Fibroblast of skin of abdomen (primary cell): ENCODE measurements at places on chromosomes 1 and 21.

DNA sequence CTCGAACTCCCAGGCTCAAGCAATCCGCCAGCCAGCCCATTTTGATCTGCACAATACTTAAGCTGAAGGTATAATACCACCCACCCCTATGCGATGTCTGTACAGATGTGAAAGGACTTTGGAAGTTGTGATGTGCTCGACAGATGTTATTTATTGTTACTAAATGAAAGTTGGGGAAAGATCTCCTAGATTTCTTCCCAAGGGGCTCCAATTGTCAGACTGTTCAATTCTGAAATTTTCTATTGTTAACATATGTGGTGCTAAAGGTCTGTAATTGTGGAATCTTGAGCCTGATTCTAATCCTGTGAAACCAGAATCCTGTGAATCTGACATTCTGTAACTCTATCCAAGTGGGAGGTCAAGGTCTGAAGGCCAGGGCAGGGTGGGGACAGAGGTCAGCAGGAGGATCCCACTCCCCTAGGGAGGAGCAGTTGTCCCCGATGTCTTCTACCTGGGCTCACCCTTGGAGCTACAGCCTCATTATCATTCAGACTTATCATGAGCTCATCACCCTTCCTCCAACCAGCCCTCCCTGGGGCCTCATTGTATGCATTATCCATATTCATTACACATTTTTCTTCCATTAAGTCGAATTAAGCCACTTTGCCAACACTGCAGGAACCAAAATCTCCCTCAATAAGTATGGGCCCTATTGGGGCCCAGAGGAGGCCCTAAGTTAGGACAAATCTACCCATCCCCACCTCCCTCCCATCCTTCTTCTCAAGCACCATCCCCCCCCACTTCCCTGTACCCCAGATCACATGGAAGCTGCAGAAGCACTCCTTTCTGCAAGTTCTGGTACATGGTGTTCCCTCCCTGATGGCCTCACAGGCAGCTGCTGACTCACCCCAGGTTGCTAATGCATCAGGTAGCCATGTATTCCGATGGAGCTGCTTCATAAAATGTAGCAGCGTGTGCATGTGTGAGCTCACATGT is 32.3 kb downstream of the SHISAL2A start:
- DNase-seq = no peak

DNA sequence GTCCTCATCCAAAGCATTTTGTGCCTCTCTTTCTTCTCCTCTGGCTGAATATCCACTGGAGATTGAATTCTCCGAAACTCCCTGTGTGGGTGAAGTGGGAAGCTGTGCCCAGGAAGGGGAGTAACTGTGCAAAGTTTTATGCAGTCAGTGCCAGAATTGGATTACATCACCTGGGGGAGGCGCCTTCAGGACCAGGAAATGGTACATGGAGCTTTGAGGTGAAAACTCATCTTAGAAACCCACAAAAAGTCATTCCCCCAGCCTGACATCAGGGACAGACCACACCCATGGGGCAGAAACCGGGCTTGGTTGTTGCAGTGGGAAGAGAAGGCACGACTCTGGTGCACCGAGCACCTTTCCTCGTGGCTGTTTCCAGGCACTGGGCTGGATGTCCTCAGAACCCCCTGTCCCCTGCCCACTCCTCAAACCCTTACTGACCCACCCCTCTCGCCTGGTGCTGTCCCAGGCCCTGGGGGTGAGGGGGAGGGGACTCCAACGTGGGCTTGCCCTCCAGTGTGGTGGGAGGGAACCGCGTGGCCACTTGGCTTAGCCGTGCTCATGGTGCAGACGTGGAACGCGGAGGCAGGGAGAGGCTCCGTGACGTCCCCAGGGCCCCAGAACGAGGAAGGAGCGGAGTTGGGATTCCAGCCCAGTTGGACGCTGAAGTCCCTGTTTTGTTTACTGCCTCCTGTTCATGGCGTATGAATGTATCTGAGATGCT is 15.7 kb downstream of the TFF3 start:
- DNase-seq = no peak

DNA sequence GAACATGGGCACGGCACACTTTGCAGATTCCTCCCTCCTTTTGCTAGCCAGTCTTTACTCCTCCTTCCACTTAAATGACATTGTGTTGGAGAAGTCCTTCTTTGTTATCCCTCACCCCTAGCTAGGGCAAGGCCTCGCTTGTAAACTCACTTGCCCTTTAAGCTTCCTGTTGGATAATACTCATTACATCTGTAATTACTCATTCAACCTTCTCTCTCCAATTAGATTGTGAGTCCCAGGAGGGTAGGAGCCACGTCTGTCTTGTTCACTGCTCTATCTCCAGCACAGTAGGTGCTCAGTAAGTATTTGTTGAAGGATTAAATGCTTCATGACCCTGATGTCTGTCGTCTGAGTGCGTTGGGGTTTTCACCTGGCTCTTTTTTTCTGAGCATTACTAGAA is 98.7 kb upstream of the USP24 start:
- DNase-seq = no peak

DNA sequence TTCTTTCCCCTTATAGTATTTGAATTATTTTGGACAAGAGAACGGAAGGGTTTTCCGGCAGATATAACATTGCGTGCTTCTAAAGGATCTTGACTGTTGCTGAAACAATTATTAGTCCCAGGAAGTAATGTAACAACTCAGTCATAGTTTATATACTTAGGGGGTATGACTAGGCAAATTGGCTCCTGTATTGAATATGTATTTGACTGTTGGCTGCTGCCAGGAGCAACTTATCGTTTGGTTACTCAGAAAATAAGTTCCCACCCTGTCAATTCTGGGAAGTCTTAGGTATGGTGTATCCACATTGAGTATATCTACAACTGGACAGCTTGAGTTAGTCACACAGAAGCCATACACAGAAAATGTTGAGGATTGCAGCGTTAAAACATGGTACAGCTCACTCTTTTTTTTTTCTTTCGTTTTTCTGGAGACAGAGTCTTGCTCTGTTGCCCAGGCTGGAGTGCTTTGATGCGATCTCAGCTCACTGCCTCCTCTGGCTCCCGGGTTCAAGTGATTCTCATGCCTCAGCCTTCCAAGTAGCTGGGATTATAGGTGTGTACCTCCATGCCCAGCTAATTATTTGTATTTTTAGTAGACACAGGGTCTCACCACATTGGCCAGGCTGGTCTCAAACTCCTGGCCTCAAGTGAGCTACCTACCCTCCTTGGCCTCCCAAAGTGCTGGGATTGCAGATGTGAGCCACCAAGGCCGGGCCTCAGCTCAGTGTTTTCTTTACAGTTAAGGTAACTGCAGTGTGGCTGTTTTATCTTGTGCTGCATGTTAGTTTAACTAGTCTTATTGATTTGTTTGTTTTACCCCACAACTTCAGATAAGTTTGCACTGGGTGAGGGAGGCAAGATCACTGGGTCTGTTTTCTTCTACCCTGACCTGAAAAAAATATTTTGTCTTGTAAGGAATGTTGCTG is 10.2 kb downstream of the SMAP2 start:
- DNase-seq = peak; percentile 63

- peak; percentile 25 for DNase-seq
Measured at GRCh38 chr21:38597421-38597820, 99.1 kb upstream of the ERG start.

GRCh38 chr1:154802336-154802969 is 67.6 kb downstream of the KCNN3 start:
- no peak for DNase-seq

- DNase-seq = peak; percentile 68
Measured at GRCh38 chr1:215484171-215484939, 82.7 kb upstream of the KCTD3 start.

DNA sequence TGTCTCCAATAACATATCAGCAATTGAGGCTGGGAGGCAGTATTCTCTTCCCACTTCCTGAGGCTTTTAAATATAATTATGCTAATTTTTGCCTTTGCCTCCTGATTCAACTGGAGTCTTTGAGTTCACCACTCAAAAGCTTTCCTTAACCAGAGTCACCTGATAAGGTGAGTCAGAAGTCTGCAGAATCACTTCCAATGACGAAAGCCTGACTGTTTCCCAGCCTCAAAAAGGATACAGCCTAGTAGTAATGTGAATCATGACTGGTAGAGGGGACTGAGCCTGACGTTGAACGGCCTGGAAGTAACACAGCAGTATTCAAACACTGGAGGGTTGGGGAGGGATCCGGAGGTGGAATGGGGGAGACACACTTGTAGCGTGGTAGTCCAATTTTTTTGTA is 10.4 kb upstream of the MRPL9 start:
- no peak for DNase-seq
